Anterior cingulate cortex (tissue), 58 donors: ENCODE measurements at places on chromosomes 2 and 18.

DNA sequence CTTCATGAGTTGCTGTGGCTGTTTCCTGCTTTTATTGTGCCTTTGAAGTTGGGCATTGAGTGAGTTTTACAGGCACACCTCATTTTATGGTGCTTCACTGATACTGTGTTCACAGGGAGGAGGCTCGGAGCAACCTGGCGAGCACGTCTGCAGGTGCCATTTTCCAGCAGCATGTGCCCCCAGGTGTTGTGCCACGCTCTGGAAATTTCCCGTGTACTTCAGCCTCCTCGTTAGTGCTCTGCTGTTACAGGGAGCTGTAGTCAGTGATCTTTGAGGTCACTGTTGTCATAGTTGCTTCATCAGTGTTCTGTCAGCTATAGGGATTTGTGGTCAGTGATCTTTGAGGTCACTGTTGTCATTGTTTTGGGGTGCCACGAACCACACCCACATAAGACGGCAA is 20.1 kb downstream of the CTDP1 start:
- no peak for DNase-seq

DNA sequence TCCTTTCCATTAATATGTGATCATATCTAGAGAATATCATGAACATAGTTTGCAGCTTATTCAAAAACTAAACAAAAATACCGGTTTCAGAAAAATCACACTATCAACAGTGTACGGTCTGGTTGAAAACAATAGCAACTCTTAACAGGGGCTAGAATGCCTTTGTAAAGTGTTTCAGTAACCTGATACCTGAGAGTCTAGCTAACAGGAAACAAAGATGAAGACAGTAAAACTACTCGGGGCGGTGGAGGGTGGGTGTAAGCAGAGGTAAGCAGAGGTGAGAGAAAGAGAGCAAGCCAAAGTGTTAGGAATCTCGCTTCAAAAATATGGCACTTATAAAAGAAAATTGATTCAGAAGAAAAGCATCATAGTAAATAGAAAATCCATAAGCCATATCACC is 109.0 kb upstream of the RGPD4 start:
- no peak for DNase-seq

DNA sequence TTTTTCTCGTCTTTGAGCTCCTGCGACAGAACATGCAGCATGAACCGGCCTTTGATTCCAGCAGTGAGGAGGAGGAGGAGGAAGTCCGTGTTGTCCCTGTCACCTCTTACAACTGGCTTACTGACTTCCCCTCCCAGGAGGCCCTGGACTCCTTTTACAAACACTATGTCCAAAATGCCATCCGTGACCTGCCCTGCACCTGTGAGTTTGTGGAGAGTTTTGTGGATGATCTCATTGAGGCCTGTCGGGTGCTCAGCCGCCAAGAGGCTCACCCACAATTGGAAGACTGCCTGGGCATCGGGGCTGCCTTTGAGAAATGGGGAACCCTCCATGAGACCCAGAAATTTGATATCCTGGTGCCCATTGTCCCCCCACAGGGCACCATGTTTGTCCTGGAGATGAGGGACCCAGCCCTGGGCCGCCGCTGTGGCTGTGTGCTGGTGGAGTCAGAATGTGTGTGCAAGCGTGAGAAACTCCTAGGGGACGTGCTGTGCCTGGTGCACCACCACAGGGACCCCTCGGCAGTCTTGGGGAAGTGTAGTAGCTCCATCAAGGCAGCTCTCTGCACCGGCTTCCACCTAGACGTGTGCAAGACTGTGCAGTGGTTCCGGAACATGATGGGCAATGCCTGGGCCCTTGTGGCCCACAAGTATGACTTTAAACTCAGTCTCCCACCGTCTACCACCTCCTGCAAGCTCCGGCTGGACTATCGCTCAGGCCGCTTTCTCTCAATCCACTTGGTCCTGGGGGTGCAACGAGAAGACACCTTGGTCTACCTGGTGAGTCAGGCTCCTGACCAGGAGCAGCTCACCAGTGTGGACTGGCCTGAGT is 2.1 kb downstream of the ITPRIPL1 start:
- DNase-seq = no peak

- peak; percentile 52 for DNase-seq
Observed at GRCh38 chr2:44075541-44075940, 79.8 kb upstream of the LRPPRC start.

- no peak for DNase-seq
Observed at GRCh38 chr2:10022966-10023662, 20.2 kb upstream of the KLF11 start.

GRCh38 chr2:100124761-100125160 is 17.6 kb downstream of the AFF3 start:
- DNase-seq = no peak

DNA sequence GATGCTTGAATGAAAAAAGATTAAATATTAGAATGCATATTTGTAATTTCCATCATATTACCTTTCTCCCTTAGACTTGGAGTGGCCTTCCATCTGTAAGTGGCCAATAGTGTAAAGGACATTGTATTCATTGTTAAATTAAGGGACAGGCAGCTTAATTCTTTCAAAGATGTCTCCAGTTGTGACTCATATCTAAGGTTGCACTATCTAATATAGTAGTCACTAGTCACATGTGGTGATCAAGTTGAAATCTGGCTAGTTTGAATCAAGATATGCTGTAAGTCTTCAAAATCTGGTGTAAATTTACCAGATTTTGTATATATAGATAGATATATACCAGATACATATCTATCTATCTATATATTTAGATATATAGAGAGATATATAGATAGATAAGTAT is 52.4 kb upstream of the AGPS start:
- no peak for DNase-seq

DNA sequence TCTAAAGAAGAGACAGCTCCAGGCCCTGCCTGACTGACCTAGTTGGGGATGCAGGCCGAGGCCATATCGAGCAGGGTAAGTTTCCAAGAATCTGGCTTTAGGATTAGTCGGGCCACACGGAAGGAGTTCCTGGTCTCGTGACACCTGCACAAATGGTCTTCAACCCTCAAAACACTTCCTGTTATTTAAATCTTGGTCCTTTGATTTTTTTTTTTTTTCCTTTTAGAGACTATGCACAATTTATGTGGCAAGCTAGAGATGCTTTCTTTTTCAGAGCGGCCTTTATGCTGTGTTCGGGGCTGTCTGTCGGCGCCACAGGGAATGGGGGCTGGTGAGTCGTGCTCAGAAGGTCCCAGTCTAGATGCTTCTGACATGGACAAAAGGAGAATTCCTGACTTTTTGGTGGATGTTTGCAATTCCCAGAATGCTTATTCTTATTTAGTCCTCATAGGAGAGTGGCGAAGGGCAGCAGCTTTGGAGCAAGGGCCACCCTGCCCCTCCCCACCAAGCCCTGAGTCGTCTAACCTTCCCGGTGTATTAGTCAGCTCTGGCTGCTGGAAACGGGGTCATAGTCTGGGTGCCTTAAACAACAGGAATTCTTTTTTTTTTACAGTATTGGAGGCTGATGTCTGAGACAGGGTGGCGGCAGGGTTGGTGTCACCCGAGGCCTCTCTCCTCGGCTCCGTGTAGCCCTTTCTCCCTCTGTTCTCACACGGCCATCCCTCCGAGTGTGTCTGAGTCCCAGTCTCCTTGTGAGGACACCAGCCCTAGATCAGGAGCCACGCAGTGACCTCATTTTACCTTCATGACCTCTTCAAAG is 27.4 kb downstream of the HPCAL1 start:
- no peak for DNase-seq

DNA sequence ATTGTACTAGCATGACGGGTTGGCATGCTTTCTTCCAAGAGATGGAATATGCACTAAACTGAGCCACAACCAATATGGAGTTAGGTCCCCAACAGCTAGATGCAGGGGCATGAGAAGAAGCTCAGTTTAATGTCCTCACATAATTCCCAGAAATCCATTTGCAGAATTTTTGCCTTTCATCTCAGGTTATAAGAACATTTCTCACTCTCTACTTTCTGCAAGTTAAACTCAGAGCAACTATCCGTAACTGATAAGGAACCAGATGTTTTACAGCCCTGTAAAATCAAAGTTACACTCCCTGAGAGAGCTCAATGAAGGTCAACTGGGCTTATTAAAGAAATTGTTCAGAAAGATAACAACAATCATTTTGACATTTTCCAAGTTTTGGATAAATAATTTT is 30.7 kb downstream of the COPS8 start:
- no peak for DNase-seq

- DNase-seq = no peak
Observed at GRCh38 chr18:37270038-37270665, 295.4 kb downstream of the CELF4 start.

GRCh38 chr2:145851730-145852129 is 1331.8 kb upstream of the ZEB2 start:
- DNase-seq = no peak

GRCh38 chr2:85827879-85828569 is 60.8 kb downstream of the ST3GAL5 start:
- no peak for DNase-seq

GRCh38 chr2:41774011-41774605 is 273.7 kb upstream of the PKDCC start:
- no peak for DNase-seq

DNA sequence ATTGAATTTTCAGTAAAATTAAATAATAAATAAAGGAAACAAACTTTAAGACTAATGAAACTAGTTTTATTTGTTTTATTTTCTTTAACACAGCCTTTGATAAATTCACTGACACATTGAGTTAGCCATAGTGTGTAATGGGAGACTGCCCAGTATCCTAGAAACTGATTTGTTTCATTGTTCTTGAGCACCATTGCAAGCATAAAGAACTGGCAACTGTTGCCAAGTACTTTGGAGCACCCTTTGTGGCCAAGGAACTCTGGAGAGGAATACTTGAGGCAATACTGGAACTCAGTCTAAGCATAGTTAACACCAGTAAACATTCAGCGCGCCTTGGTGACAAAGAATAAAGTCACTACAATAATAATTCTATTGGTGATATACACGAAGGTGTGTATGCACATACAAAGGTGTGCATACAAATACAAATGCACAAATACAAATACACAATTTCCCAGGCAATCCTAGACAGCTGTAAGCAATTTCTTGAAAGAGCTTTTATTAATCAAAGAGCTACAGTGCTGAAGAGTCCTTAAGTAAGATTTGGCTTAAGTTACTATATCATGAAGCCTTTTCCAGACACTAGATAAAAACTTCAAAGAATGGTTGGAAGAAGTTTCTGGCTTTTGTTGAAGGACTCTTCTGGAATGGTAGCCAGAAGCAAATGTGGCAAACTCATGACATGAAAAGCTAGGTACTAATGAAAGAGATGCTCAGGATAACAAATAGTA is 1371.2 kb downstream of the LRP1B start:
- no peak for DNase-seq

DNA sequence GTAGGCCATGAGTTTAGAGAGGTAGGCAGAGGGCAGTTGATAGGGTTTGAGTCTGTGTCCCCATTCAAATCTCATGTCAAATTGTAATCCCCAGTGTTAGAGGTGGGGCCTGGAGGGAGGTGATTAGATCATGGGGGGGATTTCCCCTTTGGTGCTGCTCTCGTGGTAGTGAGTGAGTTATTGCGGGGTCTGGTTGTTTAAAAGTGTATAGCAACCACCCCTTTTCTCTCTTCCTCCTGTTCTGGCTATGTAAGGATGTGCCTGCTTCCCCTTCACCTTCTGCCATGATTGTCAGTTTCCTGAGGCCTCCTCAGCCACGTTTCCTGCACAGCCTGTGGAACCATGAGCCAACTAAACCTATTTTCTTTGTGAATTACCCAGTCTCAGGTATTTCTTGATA is 25.5 kb downstream of the MARCHF4 start:
- DNase-seq = no peak

- DNase-seq = no peak
Observed at GRCh38 chr2:8312861-8313830, 368.7 kb upstream of the ID2 start.

DNA sequence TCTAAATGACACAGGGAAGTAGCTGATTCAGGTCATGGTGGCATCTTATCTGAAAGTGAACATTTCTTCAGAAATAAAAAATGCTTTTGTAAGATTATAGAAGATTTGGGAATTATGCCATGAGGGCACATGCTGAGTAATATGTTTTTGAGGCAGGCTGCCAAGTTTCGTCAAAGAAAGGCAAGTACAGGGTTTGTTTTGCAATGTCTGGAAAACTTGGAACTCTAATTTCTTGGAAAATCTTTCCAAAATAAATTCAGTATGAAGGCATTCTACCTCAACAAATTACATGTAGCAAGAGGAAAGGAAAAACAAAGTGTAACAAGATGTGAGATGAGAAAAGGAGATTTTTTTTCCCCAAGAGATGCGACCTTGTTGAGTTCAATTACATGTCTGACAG is 167.7 kb downstream of the PLCL1 start:
- DNase-seq = no peak

- no peak for DNase-seq
Observed at GRCh38 chr2:774436-774835, 97.2 kb upstream of the TMEM18 start.

GRCh38 chr2:6929196-6929819 is 12.1 kb downstream of the RNF144A start:
- DNase-seq = no peak

GRCh38 chr2:27441958-27442919 is at the start of gene KRTCAP3:
Gene KRTCAP3 (plus strand): TSS chr2:27442381. CDS start chr2:27442413, 32 bp downstream.
- DNase-seq = no peak

GRCh38 chr2:145088756-145089155 is 568.8 kb upstream of the ZEB2 start:
- no peak for DNase-seq

DNA sequence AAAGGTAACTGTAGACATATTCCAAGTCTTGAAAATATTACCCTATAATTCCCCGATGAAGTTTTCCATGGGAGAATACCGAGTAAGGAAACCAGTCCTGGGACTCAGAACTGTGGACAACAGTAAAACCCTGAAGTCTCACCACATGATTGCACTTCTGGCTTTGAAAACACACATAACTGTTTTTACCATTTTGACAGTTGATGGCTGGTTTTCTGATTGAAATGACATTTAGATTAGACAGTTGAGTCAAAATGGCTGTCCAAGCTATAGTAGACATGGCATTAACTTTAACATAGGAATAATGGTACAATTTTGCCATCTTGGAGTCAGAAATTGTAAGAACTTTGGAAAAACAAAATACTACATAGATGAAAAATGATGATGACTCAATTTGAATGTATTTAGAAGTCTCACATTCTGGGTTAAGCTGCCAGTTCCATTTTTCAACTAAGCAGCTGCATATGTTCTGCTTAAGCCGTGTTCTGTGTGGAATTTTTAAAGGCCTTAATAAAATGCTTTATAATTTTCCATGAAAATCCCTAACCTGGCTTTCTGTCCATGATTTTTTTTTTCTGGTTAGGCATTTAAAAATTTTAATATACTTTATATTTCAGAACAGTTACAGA is 38.3 kb upstream of the WIPF1 start:
- DNase-seq = no peak

- DNase-seq = no peak
Observed at GRCh38 chr2:106159866-106160785, 34.0 kb downstream of the UXS1 start.

GRCh38 chr2:71604726-71605120 is 151.4 kb downstream of the DYSF start:
- no peak for DNase-seq
